Femur (tissue), 1 donor: ENCODE measurements at places on chromosomes 4 and X.

GRCh38 chrX:153406903-153407302, 4.4 kb upstream of the ZFP92 start:
- peak; percentile 8 for DNase-seq

DNA sequence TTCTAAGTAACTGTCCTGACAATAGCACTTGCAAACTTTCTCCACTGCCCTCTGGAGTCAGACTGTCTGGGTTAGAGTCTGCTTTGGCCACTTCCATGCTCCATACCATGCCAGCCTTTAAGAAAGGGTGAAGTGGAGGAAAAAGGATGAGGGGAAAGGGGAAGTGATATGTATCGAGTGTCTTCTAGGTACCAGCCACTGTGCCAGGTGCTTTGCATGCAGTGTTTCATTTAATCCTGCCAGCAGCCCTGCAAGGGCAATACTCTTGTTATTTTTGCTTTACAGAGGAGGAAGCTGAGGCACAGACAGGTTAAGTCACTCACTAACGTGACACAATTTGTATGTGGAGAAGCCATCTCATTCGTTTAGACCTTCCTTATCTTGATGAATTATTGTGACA, 55.6 kb downstream of the RTL9 start:
- DNase-seq, result no peak

GRCh38 chr4:158613046-158613445, 58.6 kb downstream of the C4orf46 start:
- no peak for DNase-seq

GRCh38 chrX:4787971-4788370, 1074.5 kb upstream of the PRKX start:
- DNase-seq, result no peak

- DNase-seq, result peak; percentile 76
These were observed at the start of gene CLIC2 for GRCh38 chrX:155334486-155335336. CLIC2 (minus strand) TSS chrX:155334614; CDS start chrX:155334427, 187 bp downstream.

DNA sequence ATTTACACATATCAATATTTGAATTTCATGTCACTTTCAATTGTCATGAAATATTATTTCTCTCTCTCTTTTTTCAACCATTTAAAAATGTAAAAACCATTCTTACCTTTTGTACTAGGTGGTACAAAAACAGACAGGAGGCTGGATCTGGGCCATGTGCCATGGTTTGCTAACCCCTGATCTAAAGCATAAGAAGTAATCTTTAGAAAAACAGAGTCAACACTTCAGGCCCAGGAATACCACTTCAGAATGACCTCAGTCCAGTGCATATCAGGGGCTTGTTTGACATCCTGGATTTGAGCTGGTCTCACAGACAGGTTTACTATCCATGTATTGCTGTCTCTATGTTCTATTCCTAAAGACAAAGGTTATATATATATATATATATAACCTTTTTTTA, 102.5 kb downstream of the DCHS2 start:
- no peak for DNase-seq

- no peak for DNase-seq
These were observed 207.7 kb upstream of the HDX start for GRCh38 chrX:84709987-84710386.

GRCh38 chrX:39756086-39756883, 341.5 kb downstream of the BCOR start:
- DNase-seq, result peak; percentile 59

DNA sequence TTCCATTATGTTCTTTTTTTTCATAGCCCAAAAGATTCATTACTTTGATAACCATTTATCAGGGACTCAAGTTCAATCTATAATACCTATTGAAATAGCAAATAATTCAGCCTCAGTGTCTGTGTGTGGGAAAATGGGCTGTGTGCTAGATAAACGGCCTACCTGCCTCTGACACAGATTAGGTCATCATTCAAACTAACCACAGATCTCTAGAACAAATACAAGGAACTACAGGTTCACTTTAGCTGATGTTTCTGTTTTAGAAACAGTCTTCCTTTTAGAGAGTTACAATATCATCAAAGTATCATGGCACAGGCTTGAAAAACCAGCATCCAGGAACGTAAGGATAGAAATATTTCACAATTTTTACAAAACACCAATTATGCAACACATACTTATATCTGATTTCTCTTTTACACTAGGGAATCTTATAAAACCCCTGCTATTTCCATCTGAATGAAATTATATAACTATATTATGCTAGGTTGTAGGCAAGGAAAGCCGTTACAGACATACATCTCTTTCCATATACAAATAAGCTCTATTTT, 56.6 kb upstream of the MAB21L2 start:
- no peak for DNase-seq

DNA sequence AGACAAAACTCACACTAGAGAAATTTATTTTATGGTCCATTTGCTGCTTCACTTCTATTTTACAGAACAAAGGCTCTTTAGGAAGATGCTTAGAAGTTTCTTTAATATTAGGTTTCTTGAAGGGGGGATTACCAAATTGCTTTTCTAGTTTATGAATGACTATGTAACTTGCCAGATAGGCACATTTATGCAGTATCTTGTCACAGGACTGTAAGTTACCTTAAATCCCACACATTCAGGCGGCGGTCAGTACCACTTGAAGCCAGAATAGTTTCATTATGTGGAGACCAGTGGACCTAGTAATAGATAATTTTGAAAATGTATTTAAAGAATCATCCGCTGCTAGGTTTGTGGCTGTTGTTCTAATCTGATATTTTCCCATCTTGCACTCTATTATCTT, 18.3 kb downstream of the RBBP7 start:
- DNase-seq, result no peak

DNA sequence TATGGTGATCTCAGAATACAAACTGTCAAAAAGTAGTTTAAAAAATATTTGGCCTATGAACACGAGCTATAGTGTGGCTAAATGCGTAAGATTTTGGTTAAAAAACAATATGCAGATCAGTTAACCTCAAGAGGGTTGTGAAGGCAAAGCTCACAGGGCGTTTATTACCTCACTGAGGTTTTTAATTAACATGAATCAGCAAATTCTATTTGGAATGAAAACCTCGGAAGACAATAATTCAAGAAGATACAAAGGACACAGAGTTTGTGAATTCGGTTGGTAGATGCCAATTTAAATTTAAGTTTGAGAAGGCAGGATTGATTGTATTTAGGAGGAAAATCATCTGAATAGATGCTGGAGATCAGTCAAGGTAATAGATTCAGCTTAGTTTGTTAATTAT, 1434.6 kb downstream of the C4orf33 start:
- no peak for DNase-seq

GRCh38 chr4:26753617-26754016, 107.0 kb upstream of the STIM2 start:
- peak; percentile 88 for DNase-seq

DNA sequence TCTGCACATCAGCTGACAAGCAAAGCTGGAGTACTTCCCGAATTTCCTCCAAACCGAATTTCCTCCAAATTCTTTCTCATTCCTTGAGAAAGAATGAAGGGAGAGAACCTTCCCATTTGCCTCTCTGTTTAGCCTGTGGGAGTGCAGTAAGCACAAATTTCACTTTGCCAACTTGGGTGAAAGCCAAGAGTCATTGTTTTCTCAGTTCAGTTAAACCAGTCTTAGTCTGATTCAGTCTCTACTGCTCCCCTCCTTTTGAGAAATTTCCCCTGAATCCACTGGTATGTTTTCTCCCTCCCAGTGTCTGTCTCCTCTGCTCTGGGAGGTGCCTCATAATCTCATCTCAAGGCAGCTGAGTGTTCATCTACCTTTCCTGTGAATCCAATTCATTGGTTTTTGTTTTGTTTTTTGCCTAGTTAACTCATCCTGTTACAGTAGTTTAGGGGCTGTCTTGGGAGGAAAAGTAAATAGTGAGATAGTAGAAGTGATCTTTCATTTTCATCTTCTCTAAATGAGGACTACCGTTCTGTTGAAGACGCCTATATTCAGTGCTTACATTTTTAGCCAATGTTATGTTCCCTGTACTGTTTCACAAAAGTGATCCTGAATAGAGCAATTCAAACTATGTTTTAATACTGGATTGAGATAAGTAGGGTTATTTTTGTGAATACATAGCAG, 49.0 kb downstream of the SYTL5 start:
- no peak for DNase-seq

- DNase-seq, result no peak
These were observed 23.8 kb downstream of the FLNA start for GRCh38 chrX:154350429-154351182.

DNA sequence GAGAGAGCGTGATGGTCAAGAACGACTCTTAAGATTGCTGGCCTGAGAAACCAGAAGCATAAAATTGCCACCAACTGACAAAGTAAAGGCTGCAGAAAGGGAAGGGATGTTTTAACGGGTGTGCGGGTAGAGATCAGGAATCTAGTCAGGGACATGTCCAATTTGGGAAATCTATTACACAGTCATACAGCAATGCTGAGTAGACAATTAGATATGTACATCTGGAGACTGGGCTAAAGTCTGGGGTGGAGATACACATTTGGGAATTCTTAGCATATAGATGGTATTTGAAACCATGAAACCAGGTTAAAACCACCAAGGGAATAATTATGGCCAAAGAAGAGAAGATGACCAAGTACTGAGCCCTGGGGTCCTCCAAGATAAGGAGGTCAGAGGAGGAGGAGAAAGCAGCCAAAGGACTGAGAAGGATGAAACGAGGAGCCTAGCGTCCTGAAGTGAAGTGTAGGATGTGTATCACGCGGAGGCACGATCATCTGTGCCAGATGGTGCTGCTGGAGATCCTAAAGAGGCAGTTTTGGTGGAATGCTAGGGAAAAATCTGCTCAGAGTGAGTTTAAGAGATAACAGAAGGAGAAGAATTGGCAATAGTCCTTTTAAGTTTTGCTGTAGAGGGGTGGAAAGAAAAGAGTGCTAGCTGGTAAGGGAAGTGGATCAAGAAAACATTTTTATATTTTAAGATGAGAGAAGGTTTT, 36.5 kb downstream of the SEC24D start:
- DNase-seq, result no peak

GRCh38 chr4:90198086-90198847, 71.1 kb downstream of the CCSER1 start:
- no peak for DNase-seq

- no peak for DNase-seq
These were observed 173.6 kb upstream of the NUDT6 start for GRCh38 chr4:123096038-123096437.

DNA sequence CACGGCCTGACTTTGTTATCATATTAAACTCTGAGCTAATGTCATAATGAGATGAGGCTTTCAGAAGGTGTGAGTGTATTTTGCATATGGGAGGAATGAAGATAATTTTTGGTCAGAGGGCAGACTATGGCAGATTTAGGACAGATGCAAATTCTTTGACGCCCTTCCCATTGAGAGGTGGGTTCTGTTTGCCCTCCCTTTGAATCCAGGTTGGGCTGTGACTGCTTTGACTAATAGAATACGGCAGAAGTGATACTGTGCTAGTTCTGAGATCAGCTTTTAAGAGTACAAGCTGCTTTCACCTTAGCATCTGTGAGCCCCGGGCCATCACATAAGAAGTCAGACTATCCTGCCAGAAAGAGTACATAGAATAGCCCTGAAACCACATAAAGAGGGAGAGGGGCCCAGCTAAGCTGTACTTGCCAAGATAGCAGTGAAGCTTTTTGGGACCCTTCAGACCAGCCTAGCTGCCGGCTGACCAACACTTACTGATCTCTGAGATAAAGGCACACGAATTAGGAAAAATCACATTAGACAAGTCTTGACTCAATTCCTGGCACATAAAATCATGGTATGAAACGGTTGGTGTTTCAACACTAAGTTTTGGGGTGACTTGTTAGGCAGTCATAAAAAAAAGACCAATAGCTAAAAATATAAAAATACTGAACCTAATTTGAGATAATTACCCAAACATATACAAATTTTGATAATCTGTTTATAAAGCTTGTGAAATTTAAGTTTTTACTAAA, 166.7 kb upstream of the SH3RF1 start:
- DNase-seq, result no peak

DNA sequence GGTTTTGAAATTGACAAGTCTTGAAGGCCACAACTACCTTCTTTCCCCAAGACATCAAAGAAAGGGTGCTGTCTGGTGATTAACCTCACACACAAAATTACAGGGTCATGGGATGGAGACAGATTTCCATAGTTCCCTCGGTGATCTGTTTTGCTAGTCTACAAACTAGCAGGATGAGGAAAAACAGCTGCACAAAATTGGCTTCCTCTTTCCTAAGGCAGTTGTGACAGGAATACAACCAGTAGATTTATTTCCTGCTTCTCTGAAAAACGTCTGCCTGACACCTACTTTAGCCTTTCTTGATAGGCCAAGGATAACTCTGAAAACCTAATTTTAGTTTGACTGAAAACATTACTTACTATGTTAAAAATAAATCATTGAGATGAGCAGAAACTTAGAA, 39.6 kb downstream of the DKK2 start:
- DNase-seq, result no peak

DNA sequence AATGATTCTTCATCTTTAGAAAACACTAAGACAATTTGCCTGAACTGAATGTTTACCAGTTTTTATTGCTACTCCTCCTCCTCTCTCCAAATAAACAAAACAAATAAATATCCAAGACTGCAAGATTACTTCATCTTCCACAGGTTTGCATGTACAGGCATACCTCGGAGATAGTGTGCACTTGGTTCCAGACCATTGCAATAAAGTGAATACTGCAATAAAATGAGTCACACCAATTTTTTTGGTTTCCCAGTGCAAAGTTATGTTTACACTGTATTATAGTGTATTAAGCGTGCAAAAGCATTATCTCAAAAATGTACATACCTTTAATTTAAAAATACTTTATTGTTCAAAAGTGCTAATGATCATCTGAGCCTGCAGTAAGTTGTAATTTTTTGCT, 53.3 kb downstream of the FBXL5 start:
- DNase-seq, result no peak

GRCh38 chr4:107893171-107894137, 37.9 kb upstream of the CYP2U1 start:
- DNase-seq, result no peak

DNA sequence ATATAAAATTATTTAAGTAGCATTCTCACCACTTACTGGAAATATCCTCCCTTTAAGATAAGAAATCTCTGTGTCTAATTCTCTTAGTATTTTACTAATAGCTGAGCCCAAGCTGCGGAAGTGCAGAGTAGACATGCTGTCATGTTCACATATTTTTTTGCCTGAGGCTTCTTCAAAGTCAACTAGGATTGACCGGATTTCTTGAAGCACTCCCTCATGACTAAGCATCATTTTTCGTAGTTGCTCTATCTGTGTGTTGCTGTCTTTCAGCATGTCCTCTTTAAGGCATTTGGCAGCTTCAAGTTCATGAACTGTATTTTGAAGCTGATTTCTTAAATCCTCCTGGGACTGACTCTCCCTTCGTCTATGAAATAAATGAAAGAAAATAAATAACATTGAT, 36.9 kb downstream of the CCDC158 start:
- no peak for DNase-seq

GRCh38 chrX:39445336-39445735, 644.1 kb downstream of the MID1IP1 start:
- DNase-seq, result no peak

DNA sequence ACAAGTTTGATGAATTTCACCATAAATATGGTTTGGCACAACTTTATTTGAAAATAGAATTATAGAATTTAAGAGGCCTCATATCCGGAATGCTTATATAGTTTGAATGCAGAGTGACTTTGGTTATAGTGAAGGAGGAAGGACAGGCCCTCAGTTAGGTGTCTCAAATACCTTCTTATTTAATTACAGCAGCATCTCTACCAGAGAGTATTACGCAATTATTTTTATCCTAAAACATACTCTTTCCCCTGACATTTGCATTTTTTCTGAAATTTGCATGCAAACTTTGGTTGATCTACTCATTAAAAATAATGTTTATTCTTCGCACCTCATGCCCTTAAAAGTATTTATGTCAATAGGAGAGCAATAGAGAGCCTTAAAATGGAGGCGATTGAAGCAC, 305.4 kb downstream of the PACRGL start:
- no peak for DNase-seq

- DNase-seq, result no peak
These were observed 30.1 kb upstream of the IQCM start for GRCh38 chr4:149845743-149846142.
